ENCODE measurements at places on chromosomes 2 and 18.

GRCh38 chr2:30271301-30271700 is 40.0 kb downstream of the LBH start:
- DNase-seq = no peak

GRCh38 chr2:2022941-2023586 is 278.7 kb upstream of the PXDN start:
- DNase-seq = no peak

DNA sequence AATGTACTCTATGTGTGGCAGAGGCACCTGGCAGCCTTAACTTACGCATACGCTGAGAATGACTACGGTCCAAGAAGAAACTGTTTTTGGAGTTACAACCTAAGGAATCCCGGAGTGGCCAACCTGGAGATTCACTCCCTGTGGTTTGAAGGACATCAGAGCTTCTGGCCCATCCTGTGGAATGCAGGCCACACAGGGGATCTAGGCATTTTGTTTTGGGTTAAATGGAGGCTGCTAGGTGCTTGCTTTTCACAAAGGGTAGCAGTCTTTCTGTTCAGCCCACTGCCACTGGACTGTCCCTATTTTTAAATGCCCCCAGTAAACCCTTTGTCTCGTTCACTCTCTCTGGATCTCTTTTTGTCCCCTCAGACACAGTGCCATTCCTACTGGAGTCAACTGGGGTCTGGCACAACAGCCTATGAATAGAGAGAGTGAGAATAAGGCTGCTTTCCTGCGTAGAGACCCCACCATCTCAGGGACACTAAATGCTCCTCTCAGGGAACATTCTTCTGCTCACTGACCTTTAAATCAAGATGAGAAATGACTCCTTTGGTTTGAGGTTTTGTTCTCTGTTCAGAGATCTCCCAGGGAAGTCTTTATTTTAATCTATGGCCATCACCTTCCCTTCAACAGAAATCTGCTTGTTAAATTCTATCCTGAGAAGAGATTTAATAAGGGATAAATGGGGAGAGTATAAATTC is 124.9 kb downstream of the B3GNT2 start:
- no peak for DNase-seq

GRCh38 chr18:9323750-9324445 is 10.7 kb upstream of the TWSG1 start:
- DNase-seq = no peak

DNA sequence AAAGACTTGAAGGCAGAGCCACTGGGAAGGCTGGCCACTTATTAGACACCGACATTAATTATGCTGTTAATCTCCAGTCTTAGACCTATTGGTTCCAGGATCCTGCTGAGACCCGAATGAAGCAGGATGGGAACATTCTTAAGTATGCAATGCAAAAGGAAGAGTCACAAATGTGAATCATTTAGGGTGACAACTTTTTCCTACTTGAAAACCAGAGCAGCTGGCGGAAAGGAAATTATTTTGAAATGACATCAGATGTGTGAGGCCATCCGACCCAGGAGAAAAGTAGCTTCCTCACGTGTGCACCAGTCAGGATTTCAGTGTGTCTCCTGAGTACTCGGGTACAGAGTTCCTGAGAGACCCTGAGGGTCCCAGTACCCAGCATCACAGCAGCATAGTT is 222.9 kb upstream of the NCKAP5 start:
- no peak for DNase-seq

DNA sequence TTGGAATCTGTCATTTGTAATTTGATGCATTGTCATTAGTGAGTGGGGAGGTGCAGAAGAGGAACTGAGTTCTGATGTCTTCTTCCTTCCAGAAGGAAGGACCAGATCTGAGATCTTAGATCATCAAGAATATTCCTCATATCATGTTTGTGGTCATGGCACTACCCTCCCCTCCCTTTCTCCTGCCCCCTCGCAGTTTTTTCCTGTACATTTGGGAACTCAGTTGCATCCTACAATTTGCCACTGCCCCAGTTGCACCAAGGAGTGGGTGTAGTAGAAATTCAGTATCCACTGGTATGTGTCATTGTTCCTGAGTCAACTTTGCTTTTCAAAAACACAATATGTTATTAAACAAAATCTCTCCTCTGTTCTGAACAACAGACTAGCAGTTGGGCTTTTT is 26.6 kb upstream of the ACVR1 start:
- no peak for DNase-seq

GRCh38 chr18:11035376-11035775 is 114.0 kb downstream of the PIEZO2 start:
- no peak for DNase-seq

GRCh38 chr2:94870440-94871225 is 597 bp upstream of the TEKT4 start:
- peak; percentile 12 for DNase-seq

DNA sequence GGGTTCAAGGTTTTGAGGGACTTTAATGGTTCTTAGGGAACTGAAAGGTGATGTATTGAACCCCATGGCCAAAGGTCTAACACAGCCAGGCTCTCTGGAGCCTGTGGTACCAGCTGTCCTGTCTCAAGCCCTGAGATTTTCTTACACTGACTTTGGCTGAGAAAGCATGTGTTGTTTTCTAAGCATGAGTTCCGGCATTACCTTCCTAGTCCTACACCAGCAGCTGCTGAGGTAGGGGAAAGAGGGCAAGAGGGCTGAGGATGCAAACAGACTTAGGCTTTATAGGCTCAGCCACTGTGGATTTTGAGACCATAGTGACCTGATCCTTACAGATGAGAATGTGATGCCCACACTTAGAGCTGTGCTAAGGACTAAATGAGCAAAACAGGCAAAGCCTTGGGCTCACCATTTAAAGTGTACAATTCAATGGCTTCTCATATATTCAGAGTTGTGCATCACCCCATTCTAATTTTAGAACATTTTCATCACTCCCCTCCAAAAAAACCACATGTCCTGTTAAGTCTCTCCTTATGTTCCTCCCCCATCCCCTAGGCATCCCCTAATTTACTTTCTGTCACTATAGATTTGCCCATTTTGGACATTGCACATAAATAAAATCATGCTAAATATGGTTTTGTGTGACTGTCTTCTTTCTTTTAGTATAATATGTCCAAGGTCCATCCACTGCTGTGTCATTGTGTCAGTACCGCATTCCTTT is 99.7 kb upstream of the OTOS start:
- DNase-seq = no peak

- DNase-seq = no peak
Measured at GRCh38 chr2:71834796-71835195, 312.9 kb downstream of the CYP26B1 start.

DNA sequence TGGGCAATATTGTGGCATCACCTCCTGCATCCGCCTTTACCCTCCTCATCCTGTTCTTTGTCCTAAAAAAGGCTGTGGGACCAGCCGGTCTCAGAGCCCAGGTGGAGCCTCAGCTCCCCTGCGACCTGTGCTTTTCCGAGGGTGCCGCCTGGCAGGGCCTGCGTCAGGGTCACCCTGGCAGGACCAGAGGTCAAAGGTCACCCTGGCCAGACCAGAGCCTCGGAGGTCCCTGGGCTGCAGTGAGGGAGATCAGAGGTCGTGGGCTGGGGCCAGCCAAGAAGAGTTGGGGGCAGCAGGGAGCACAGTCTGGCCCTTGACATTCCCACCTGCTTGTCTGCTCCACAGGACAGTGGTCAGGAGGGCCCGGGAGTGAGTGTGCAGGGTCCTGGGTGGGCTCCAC is 31.5 kb downstream of the RBFA start:
- no peak for DNase-seq

DNA sequence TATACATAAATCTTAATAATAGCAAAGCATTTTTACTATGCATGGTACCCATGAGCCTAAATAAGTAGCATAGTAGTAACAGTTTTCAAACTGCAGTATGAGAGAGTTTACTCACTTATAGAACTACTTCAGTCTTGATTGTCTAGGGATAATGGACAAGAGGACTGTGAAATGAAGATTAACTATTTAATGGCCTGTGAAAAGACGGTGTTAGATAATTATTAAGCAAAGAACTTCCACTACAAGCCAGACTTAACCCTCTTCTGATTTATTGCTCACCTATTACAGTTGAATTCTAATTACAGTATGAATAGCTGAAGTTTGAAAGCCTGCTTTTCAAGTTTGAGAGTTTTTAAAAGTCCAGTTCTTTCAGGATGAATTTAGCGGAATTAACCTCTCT is 18.9 kb downstream of the PIK3C3 start:
- no peak for DNase-seq

- no peak for DNase-seq
Measured at GRCh38 chr2:29951576-29951975, 30.2 kb upstream of the ALK start.

- no peak for DNase-seq
Measured at GRCh38 chr2:29774624-29775023, 146.8 kb downstream of the ALK start.

DNA sequence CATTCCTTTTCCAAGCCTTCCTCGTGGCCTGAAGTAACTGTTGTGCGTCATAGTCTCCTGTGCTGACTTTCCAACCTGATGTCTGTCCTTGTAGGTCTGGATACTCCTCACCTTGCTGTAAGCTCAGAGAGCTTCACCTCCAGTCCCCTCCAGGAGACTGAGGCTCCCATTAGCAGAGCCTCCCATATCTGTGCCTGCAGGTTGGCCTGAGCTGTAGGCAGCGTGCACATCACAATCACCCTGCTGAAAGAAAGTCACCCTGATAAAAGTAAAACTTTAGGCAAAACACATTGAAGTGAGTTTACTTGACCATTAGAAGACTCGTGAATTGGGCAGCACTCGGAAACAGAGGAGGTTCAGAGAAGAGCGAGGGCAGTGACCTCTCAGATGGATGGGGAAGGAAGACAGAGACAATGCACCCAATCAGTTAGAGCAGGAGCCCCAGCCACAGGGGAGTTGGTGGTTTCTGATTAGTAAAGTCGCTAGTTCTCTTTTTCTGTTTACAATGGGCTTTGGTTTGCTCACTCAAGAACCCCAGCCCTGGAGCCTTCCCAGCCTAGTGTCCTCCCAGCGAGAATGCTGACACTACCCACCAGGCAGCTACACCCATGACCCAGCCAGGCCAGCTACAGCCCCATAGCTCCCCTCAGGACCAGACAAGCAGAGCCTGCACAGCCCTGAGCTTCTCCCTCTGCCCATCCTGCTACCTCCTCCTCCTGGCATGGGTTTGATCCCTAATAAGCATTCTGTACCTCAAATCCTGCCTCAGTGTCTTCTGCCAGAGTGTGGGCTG is 12.1 kb upstream of the TPO start:
- no peak for DNase-seq

- DNase-seq = no peak
Measured at GRCh38 chr2:240186191-240186725, 45.8 kb upstream of the OTOS start.

GRCh38 chr2:168663993-168664392 is 138.4 kb upstream of the NOSTRIN start:
- no peak for DNase-seq

DNA sequence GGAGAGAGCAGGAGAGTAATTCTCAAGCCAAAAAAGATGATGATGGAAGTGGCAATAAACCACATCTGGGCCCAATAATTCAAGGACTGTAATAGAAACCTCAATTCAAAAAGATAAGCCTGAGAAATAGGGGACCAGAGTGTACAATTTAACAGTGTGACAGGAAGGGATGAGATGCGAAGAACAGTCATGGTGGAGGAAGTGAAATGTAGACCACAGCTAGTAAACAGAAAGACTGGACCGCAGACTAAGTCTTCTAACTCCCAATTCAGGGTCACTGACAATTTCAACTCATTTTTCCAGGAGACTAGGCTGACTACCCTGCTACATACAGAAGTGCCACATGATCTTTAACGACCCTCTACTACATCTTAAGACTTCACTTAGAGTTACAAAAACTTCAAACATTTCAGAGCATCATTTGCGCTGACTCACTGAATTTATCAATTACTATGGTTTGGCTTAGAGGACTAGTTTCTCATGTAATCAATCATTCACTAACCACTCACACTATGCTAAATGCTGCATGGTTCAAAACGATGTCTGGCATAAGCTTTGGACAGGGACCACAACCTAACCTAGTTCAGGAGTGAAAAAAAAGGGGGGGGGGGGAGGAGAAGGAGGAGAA is 9.0 kb downstream of the CUL3 start:
- no peak for DNase-seq

DNA sequence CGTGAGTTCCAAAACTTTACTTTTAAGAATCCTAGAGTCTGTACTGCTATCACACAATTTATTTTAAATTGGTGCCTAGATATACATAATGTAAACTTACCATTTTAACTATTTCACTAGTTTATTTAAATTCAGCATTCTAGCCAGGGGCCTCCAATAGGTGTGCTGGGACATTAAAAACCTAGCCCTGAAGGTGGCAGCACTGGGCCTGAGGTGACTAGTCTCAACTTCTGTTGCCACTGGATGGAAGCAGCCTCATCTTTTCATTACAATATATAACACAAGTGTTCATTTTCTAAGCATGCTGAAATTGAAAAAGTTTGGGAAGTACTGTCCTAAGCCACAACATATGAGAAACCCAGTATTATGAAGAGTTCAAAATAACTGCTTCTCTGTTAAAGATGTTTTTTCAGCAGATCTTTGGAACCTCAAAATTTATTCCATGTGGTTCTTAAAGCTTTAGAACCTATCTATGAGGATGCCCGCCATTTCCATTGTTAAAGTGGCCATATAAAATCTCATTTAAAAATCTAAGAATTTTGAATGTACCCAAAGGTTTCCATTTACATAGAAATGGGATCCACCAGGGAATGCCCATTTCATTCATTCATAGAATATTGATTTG is 2.9 kb upstream of the RBBP8 start:
- peak; percentile 86 for DNase-seq

DNA sequence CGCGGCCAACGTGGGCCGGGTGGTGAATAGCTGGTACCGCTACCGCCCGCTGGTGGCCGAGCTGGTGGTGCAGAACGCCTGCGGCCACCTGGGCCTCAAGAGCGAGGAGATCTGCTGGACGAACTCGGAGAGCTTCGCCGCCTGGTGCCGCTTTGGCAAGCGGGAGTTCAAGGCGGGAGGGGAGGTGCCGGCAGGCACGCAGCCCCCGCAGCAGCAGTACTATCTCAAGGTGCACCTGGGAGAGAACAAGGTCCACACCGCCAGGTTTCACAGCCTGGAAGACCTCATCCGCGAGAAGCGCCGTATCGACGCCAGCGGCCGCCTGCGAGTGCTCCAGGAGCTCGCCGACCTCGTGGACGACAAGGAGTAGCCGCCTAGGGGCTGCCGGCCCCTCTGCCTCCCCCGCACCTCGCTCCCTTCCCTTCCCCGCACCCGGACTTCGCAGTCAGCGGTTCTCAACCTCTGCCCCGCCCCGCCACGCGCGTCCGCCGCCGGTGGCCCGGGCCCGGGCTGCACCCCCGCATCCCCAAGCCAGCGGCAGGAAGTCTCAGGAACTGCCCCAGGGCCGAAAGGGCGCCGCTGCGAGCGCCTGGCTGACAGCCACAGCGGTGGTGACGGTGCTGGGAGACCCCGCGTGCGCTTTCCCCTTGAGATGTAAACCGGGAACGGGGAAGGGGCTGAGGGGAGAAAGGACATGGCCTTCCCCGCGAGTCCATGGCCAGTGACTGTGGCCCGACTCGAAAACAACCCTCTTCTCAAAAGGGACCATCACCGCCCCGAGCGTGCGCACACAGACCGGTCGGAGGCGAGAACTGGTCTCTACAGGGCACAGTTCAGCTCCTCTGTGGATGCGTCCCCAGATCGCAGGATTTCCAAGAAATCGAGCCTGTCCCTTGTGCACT is 2.2 kb downstream of the LRATD1 start:
- no peak for DNase-seq
